ENCODE measurements at places on chromosomes 7 and 10.

GRCh38 chr10:70795613-70796012 lies 10.4 kb upstream of the TBATA start:
- DNase-seq = no peak

GRCh38 chr10:9209105-9209798 lies 1154.8 kb downstream of the GATA3 start:
- DNase-seq = no peak

- DNase-seq = no peak
Measured at GRCh38 chr10:6780008-6780677, 200.1 kb upstream of the PRKCQ start.

GRCh38 chr10:6643962-6644361 lies 63.9 kb upstream of the PRKCQ start:
- DNase-seq = no peak

DNA sequence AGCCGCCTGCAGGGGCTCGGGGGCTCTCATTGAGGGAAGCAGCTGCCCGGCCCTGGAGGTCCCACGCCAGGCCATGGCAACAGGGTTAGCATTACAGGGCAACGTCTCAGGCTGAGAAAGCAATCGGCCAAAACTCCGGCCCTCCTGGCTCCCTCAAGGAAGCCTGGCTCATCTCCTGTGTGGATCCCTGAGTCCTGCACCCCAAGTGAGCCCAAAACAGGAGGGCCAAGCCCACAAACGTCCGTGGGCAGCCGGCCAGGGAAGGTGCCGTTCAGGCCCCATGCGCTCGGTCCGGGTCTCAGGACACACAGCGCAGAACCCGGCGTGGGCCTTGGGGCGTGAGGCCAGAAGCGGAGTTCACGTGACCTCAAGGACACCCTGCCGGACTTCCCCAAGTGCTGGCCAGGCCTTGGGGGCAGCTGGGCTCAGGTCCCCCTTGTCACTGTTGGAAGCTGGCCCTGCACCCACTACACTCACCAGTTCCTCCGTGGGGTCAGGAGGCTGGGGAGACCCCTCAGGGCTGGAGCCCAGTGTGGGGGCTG lies 8.0 kb upstream of the PWWP2B start:
- DNase-seq = peak; percentile 97

DNA sequence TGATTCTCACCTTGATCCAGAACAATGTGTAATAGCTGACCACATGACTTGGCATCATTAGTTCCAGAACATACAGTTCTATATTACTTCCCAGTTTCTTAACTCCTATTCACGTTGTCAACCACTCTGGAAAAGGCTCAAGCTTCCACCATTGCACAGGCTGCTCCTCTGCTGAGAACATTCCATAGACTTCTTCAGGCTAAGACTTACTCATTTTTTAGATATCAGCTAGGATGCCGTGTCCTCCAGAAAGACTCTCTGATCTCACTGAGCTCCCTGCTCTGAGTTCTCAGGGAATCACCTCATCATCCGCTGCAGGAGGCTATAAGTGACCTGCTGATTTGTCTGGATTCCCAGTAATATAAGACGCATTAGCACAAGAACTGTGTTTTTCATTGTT lies 73.1 kb downstream of the HTR7 start:
- DNase-seq = no peak

DNA sequence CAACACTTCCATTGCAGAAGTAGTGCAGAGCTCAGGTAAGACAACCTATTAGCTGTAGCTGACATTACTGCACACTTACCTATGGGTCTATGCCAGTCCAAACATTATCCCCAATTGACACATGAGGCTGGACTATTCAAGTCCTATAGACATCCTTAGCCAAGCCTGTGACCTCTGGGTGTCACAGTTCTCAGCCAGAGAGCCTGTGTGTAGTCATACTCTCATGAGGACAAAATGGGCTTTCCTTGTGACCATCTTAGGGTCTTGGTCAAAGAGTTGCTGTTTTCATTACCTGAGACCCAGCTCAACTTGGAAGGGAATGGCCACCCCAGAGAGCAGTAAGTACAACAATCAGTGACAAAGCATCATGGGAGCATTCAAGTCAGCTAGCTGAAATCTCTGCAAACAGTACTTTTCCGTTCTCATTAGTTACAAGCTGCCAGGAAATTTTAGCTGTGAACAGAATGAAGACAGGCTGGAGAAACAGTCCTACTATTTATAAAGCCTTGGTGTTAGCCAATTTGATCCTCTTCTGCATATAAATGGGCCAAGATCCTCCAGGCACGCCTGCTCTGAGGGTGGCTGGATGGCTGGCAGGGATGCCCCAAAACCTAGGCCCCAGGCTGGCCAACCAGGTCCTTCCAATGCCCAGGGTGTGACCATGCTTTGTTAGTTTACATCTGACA lies 44.3 kb downstream of the NUDCD3 start:
- DNase-seq = no peak

- peak; percentile 61 for DNase-seq
Measured at GRCh38 chr7:44213206-44213876, 12.6 kb downstream of the YKT6 start.

GRCh38 chr10:76291175-76291574 lies 859.8 kb downstream of the LRMDA start:
- DNase-seq = no peak

- DNase-seq = no peak
Measured at GRCh38 chr10:35020481-35020880, 69.7 kb downstream of the CUL2 start.

- peak; percentile 81 for DNase-seq
Measured at GRCh38 chr7:151366880-151367222, 25.2 kb downstream of the NUB1 start.

DNA sequence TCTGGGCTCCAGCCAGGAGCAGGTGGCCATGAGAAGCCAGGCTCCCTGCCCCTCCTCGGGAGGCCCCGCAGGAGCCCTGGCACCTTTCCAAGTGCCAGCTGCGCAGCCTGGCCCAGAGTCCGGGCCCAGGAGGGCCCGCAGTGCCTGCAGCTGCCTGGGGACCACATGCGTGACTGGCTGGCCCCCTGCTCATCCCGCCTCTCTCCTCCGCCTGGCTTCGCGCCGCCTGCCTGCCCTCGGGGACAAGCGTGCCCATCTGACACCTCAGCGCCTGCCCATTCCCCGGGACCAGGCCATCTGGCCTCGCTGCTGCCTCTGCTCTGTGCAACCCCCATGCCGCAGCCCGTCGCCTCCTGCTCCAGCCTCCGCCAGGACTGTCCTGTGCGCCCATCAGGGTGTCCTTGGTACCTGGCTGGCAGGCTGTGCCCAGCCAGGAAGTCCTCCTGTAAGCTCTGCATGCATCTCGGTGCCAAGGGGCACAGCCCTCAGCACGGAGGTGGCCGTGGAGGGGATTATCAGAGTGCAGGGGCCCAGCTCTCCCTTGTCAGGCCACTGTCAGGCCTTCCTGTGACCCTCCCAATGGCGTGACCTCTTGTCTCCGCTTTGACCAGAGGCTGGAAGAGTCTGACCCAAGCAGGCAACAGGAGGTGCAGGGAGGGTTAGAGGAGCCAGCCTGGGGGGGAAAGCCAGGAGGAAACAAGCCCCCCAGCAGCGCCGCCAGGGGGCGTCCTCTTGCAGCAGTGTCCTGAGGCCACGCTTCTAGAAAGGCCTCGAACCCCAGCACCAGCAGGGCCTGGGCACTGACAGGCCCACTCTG lies 50.5 kb downstream of the TMEM209 start:
- peak; percentile 36 for DNase-seq

- peak; percentile 2 for DNase-seq
Measured at GRCh38 chr7:16991551-16991950, 109.8 kb upstream of the AGR3 start.

DNA sequence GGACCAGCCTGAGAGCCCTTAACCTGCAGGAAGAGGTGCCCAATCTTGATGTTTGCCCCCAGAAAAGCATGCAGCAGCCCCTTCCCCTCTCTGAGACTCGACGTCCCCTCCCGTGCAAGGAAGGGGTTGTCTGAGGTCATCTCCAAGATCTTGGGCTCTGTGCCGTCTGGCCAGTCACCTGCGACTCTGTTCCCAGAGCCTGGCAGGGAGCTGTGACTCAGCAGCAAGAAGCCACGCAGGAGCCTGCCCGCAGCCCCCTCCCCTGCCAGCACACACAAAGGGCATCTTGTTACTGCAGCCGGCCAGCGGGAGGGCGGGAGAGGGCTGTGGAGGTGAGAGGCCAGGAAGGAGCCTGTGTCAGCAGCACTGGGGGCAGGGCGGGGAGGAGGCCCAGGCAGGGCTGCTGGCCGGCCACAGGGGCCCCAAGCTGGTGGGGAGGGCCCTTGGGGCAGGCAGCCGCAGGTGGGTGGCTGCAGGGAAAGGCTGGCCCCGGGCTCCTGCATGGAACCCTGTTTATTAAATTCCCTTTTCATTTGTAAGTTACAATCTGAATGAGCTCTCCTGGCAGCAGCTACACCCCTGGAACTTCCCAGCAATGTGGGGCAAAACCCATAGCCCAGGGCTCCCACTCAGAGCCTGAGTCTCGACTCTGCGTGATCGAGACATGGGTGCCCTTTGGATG lies 103.7 kb upstream of the ZMIZ1 start:
- no peak for DNase-seq

GRCh38 chr10:112622786-112623185 lies 175.8 kb downstream of the VTI1A start:
- no peak for DNase-seq

DNA sequence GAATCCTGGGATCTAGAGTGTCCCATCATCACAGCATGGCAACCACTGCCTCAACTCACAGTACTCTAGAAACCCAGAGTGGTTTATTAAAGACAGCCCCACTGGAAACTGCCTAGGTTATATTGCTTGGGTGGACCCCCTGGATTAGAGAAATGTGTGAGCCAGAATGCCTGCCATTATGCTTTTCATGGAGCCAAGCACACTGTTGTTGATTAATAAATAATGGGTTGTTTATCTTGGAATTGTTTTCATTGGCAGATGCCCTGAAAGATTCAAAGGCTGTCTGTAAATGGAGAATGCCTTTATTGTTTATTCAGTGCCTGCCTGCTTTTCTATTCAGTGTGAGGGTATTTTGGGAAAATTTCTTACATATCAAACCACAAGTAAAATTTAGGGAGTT lies 52.1 kb downstream of the GNAI1 start:
- DNase-seq = no peak

- DNase-seq = no peak
Measured at GRCh38 chr10:116237970-116238369, 35.0 kb downstream of the GFRA1 start.
